ENCODE measurements at places on chromosomes 11 and 22.

DNA sequence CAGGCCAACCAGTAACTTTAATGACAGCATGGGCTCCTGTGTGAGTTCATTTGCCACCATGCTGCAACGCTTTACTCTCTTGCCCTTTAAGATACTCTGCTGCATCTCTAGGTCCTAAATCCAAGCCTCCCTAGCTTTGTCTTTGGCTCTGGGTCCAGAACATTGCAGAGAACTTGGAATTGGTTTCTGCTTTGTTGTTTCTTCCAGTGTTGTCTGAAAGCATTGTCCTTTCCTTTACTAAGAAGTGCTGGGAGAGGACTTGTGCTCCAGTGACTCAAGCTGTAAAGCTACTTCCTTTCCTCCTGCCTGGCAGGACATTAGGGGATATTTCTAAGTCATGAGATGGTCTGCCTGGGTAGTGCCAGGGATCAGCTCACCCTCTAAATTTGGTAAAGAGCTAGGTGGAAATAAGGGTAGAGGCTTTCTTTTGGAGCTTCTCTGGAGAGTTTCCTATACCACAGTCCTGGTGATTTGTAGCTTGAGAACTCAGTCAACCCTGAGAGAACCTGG, 202.5 kb upstream of the CADM1 start:
- DNase-seq: no peak

DNA sequence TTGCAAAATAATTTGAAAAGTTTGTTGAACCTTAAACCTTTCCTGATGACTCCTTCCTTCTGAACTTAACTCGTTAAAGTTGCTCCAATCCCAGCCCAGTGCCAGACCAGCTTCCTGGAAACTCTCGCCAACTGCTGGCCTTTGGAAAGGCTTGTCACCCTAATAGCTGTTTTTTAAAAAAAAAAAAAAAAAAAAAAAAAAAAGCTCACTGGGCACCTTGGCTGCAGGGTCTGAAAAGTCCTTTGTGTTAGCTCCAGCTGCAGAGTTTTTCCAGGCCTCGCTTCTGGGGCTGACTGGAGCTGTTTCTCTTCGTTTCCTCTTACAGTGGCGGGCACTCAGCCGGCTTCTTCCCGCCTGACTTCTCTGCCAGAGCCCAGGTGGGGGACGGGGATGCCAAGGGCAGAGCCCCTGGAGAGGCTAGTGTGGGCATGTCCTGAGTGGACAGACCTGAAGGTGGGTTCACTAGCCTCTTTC, 25.1 kb downstream of the KCNQ1OT1 start:
- DNase-seq: no peak

DNA sequence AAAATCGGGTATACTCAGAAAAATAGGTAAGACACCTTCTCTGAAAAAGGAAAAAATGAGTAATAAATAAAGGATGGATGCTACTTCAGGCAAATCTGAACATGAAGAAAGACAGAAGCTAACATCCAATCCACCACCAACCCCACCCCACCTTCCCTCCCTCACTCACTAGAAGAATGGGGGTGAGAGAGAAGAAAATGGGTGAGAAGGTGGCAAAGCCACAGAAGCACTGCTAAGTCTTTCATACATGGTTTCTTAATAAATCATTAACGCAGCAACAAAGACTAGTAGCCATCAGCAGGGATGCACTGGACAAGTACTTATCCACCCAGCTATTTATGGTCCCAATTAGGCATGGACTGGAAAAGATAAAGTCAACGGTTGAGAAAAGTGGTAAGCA, 5.9 kb downstream of the FHIP1B start:
- no peak for DNase-seq

- no peak for DNase-seq
These were observed 374.5 kb downstream of the CADM1 start for GRCh38 chr11:115129473-115130289.

- no peak for DNase-seq
These were observed 19.0 kb downstream of the ZBED5 start for GRCh38 chr11:10838881-10839280.

DNA sequence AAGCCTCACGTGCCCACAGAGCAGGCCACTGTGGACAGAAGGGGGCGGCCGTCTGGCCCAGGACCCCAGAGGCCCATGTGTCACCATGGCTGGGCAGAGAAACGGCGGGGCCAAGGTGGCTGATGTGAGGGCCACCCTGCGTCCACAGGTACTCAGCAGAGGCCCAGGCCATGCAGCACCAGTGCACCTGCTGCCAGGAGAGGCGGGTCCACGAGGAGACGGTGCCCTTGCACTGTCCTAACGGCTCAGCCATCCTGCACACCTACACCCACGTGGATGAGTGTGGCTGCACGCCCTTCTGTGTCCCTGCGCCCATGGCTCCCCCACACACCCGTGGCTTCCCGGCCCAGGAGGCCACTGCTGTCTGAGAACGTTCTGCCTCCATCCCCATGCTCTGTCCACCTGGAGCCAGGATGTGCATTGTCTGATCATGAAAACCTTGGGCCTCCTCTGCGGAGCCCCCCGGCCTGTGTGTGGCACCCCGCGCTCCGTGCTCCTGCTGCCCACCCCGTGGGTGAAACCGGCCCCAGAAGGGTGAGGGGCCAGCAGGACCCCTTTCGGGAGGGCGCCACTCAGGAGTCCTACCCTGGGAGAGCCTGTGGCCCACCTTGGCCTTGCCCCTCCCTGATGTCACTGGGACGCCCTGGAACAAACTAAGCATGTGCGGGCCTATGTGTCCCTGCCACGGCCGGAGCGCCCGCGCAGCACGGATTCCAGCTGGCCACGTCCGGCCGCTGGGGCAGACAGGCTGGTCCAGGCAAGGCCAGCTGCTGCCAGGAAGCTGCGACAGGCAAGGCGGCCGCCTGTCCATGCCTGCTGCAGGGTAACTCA, 38.6 kb downstream of the MUC5B start:
- no peak for DNase-seq

- DNase-seq: no peak
These were observed 26.0 kb downstream of the TENM4 start for GRCh38 chr11:79414644-79415317.

DNA sequence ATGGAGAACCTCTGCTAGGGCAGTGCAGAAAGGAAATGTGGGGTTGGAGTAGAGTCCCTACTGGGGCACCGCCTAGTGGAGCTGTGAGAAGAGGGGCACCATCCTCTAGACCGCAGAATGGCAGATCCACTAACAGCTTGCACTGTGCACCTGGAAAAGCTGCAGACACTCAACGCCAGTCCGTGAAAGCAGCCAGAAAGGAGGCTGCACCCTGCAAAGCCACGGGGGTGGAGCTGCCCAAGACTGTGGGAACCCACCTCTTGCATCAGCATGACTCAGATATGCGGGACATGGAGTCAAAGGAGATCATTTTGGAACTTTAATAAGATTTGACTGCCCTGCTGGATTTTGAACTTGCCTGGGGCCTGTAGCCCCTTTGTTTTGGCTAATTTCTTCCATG, 8.7 kb downstream of the TSKU start:
- DNase-seq: no peak

DNA sequence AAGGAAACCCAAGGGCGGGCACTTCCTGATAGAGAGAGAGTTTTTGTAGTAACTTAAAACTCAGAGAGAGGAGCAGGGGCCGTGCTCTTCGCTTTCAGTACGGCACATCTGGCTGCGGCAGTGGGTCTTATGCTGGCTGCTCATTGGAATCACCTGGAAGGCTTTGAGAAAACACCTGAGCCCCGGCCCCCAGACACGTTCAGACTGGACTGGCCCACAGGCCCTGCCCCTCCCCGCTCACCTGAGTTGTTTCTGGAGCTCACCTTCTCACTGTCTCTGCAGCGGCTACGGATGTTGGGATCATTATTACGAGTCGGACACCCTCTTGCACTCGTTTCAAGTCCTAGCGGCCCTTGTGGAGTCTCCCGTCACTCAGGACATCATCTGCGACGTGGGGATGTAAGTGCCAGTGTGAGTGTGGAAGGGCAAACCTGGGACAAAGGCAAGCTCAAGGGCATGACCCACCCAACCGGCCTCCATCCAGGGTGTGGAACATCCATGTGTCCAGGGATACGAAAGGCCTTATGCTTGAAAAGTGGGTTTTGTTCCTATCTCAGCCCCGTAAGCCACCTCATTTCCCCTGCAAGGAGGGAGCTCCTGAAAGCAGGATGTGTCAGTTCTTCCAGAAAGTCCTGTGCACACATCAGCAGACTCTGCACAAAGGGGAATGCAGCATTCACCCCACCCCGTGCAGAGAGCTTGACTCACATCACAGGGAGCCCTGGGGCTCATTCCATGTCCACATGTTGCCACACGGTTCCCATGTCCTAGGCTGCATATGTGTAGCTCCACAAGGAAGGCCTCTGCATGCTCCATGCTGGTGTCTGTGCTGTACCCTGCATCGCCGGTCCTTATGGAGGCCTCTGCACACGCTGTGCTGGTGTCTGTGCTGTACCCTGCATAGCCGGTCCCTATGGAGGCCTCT, 5.4 kb downstream of the NADSYN1 start:
- DNase-seq: no peak

GRCh38 chr11:69663326-69663725, 11.8 kb downstream of the LTO1 start:
- DNase-seq: no peak

- DNase-seq: no peak
These were observed 113.6 kb upstream of the SOX6 start for GRCh38 chr11:16469968-16470367.

DNA sequence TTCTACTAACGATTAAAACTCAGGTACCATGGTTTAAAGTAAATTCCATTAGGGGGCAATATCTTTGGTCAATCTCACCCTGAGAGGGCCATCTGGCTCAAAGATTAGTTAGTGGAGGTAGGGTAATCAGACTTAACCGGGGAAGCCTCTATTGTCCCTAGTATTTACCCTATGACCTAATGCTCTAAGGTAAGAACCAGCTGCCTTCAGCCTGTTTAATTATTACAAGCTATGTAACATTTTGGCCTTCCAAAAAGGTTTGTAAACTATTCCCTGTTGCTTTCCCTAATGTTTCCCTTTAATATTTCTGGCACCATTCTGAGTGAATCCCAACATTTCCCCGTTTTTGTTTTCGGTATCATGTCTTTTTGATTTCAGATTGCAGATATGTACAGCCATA, 15.1 kb upstream of the GLYATL1 start:
- peak; percentile 39 for DNase-seq

GRCh38 chr11:103587901-103588788, 448.3 kb upstream of the DDI1 start:
- DNase-seq: peak; percentile 79

GRCh38 chr11:13713982-13714381, 45.5 kb downstream of the FAR1 start:
- DNase-seq: no peak

DNA sequence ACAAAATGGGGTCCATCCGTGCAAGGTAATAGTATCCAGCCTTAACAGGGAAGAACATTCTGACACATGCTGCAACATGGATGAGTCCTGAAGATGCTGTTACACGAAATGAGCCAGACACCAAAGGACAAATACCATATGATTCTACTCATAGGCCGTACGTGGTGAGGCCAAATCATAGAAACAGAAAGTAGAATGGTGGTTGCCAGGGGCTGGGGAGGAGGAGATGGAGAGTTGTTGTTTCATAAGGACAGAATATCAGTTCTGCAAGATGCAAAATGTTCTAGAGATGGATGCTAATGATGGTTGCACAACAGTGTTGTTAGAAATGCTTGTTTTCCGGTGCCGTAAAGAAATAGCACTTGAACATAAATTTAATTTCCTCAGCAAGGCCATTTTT, 2.6 kb downstream of the TBX10 start:
- no peak for DNase-seq

GRCh38 chr11:47961383-47961782, 19.0 kb upstream of the PTPRJ start:
- no peak for DNase-seq

DNA sequence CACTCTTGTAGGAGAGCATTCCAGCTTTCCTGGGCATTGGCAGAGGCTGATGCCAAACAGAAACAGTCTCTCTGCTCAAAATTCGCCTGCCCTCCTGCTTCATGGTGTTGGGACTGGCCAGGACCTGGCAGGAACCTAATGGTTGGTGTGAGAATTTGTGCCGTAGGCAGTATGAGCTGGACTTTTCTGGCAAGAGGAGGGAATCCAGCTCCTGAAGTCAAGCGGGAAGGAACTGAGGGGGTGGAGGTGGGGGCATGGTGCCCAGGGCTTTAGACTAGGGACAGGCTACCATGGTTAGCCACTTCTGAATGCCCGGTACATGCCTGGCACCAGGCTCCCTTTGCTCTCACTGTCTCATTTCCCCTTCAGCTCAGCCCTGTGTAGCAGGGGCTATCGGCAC, 6.9 kb upstream of the TOMM22 start:
- DNase-seq: no peak

DNA sequence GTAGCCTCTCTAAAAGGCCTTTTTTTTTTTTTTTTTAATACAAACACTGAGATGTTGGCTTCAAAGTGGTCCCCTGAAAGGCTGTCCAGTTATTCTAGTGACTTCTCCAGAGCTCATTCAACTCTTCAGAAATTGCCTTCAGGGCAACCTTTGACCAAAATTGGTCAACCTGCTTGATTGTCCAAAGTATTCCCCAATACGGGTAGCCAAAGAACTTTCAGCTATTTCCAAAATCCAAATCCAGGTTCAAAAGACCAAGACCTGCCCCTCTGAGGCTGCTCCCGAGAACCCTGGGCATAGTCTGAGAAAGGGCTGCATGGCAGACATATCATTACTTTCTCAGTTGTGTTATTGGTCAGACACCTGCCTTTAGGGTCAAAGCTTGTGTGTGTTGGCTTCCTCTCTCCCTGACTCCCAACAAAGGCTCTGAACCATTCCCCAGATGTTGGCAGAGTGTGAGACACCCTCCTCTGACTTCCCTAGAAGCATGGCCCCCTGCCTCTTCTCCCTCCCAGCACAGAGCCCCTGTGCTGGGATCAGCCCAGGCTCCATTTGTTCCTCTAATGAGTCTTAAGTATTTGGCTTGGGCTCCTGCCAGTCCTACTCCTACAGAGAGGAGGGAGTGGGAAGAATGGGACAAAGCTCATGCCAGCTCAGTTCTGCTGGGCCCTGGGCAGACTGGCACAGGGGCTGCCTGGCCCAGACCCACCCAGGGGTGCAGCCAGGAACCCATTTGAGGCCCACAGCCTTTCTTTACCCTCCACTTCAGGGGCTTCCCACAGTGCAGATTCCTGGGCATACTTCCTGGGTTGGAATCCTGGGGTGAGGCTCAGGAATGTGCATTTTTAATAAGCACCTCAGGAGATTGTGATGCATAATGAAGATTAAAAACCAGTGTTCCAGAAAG, 30.3 kb downstream of the TNKS1BP1 start:
- no peak for DNase-seq

Measured in NCI-H1417 treated with DMSO at 0.1 percent for 48 hours (cell line).